ENCODE measurements at places on chromosomes 6 and 20. TPM values are rescaled to one million over a fixed set of nuclear protein-coding genes. Genes with fewer than 3 reads are reported as not detected.

- peak; percentile 22 for DNase-seq
Measured at GRCh38 chr20:13492001-13492481, 146.7 kb downstream of the TASP1 start.

The IPCEF1 gene
- 9.8 TPM for polyA plus RNA-seq

The GFOD1 gene
- polyA plus RNA-seq = 1.6 TPM

GRCh38 chr6:22164236-22164635 lies 132.6 kb downstream of the PRL start:
- no peak for DNase-seq

DNA sequence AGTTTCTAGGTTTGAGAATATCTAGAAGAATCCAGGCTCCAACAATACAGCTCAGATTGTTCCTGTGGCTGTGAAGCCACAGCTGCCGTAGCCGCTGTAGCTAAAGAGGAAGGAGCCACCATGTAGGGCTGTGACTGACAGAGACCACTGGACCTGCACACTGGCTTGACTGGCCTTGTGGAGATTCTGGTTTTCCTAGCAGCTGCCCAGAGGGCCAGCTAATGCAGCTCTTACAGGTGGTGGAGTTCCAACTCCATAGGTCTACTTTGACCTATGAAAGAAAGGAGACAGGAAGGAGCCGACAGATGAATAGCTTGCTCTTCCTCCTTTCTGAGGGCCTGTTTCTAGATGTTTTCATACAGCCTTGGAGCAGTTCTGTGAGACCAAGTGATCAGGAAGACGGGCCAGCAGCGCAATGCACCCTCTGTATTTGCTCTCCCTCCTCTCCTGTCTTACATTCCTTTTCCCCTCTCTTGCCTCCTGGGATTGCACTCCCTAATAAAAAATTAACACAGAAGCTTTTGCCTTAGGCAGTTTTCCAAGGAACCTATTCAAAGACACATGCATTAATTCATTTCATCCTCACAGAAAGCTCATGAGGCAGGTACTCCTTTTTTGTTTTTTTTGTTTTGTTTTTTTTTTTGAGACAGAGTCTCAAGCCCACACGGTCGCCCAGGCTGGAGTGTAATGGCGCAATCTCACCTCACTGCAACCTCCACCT lies 51.8 kb upstream of the MYB start:
- DNase-seq = no peak

The SNAI1 gene
- 15.3 TPM for polyA plus RNA-seq

The ZNF311 gene
- polyA plus RNA-seq = 5.1 TPM

Data from renal pelvis (tissue), 12 donors.